Right ventricle myocardium inferior (tissue), 1 donor: ENCODE measurements at places on chromosomes 5 and 9. TPM values are rescaled to one million over a fixed set of nuclear protein-coding genes. Genes with fewer than 3 reads are reported as not detected.

GRCh38 chr5:112935675-112936074 lies 13.6 kb upstream of the REEP5 start:
- DNase-seq, result no peak

DNA sequence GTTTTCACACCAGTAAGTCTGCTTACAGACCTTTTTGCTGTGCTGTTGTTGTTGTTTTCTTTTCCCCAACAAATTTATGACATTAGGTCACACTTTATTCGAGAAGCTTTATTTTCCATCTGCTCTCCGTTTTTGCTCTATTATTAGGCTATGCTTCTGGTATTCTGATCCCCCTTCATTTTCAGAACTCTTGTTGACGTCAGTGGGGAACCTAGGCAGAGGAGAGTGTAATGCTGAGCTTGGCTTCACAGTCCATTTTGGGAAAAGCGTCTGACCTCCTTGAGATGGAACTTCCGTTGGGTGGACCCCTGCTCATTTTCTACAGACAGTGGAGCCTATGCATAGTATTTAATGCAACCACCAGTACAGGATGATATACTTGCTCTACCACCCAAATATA lies 387.9 kb upstream of the MEF2C start:
- no peak for DNase-seq

- DNase-seq, result no peak
Measured at GRCh38 chr5:178551059-178551458, 39.1 kb downstream of the COL23A1 start.

DNA sequence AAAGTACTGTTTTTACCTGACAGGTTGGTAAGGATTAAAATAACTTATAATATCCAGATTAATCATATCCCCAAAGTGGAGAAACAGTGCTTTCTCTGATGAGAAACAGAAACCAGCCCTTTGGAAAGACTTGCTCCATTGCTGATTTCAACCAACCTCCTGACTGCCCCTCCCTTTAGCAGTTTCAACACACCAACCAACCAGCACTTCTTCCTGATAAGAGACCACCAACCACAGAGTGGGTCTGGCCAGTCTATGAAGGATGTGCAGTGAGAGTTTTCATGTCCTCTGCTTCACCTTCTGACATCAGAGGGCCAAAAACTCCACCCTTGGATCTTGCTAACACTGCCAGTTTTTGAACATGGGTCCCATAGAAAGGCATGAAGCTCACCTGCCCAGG lies 28.1 kb downstream of the RIGI start:
- no peak for DNase-seq

GRCh38 chr5:32259033-32259432 lies 53.7 kb downstream of the MTMR12 start:
- no peak for DNase-seq

DNA sequence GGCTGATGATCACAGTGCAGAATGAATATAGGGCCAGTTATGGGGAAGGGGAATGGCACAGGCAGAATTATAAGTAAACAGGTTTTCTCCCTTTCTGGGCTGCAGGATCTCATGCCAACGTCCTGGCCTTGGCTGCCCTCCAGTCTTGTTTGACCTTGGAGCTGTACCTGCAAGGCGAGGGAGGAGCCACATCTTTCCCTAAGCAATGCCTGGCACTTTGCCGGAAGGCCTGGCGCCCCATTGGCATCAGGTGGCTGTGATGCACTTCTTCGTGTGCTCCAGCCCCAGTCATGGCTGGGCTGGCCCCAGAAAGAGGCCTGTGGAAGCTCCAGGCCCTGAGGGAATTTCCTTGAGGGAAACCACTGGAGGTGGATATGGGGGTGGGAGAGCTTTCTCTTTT lies 16.7 kb upstream of the IQGAP2 start:
- no peak for DNase-seq

RALGDS gene
- 33.7 TPM for total RNA-seq

DNA sequence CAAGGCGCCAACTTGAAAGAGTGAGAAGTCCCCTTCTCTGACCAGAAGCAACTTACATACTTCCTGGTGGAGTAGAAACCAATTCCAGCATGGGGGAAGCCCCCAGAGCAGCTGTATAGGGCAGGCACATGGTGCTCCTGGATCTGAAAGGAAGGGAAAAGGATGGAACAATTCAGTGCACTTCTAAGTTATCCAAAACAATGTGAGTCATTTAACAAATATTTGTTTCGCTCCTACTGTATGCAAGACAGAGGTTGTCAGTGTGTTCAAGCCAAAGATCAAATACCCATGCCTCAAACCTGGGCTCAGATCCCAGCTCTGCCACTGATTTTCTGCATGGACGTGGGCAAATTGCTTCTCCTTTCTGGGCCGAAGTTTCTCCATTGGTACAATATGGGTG lies 67.1 kb downstream of the LHX2 start:
- no peak for DNase-seq

TEX48 gene
- not detected for total RNA-seq

C5 gene
- total RNA-seq, result 1.6 TPM

DNA sequence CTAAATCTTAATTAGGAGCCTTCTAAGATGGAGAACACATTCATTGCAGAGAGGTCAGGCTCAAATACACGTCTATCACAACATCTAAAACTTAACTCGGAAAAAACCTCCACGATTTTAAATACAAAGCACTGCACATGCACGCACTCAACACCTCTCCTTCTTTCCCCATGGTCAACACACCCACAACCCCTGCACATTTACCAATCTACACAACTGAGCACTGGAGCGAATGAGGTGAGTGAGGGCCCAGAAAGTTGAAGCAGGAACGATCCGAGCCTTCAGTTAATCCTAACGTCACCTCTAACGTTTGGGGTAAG lies 278 bp upstream of the NIPSNAP3A start:
- DNase-seq, result no peak

SURF2 gene
- total RNA-seq, result 13.2 TPM

SYK gene
- total RNA-seq, result 4.2 TPM

MELK gene
- 0.76 TPM for total RNA-seq

ACTL7A gene
- not detected for total RNA-seq

DNA sequence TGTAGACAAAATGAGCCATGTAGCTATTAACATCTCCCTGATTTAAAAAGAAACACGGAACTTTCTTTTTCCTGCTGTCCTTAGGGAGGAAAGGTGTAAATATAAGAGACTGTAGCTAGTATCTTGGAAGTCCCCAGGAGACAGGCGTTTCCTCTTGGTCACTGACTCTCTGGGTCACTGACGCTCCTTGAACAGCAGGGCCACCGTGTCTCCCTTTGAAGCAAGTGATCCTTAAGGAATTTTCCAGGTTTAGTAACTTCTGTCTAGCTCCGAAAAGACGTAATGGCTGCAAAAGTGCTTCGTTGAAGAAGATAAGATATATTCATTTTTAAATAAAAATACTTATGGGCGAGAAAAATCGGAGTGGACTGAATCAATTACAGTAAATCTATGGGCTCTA lies 745 bp upstream of the CLTA start:
- no peak for DNase-seq

HSPA4 gene
- total RNA-seq, result 77.4 TPM
